Peyer's patch (tissue), 4 donors: ENCODE measurements at places on chromosomes 7 and 10. TPM values are rescaled to one million over a fixed set of nuclear protein-coding genes. Genes with fewer than 3 reads are reported as not detected.

DNA sequence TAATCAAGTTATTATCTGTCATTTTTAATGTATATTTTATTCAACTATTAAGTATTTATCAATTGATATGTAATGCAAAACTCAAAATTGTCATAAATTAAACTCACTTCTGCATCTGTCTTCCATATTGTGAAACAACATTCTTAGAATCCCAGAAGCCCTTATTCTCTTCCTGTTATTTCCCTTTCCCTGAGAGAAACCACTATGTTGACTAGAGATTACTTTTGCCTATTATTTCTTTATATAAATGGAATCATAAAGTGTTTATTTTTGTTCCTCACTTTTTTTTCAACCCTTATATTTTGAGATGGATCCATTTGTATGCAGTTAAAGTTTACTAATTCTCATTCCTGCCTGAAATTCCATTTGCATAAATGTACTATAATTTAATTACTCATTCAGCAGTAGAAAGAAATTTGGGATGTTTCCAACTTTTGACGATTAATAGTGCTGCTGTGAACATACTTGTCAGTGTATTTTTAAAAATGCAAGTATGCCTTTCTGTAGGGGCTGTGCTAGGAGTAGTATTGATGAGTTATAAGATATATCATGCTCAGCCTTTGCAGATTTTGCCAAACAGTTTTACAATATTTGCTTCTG, 211.2 kb downstream of the SEMA3D start:
- no peak for DNase-seq

GRCh38 chr7:153030976-153031375, 271.4 kb downstream of the ACTR3B start:
- no peak for DNase-seq

GRCh38 chr7:155644971-155645509, 579 bp downstream of the RBM33 start:
- peak; percentile 63 for DNase-seq

GRCh38 chr7:148688526-148688925, 10.2 kb upstream of the CUL1 start:
- no peak for DNase-seq

GRCh38 chr7:150738591-150739001, 1.4 kb downstream of the GIMAP5 start:
- no peak for DNase-seq

DNA sequence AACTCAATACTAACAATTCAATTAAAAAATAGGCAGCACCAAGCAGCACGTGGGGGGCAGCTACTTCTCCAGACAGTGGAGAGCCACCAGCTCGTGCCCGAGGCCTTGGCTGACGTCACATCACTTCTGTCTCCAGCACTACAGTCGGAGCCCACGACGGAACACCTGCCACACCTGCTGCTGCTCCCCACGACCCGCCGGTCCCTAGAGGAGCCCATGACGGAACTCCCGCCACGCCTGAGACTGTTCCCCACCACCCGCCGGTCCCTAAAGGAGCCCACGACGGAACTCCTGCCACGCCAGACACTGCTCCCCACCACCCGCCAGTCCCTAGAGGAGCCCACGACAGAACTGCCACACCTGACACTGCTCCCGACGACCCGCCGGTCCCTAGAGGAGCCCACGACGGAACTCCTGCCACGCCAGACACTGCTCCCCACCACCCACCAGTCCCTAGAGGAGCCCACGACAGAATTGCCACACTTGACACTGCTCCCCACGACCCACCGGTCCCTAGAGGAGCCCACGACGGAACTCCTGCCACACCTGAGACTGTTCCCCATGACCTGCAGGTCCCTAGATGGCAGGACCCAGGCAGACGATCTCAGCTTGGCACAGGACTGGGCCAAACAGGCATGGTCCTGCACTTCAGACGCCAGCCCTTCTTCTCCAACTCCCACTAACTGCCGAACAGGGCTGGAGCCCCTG, 258.0 kb downstream of the ELFN1 start:
- DNase-seq, result no peak

- DNase-seq, result peak; percentile 18
Observed at GRCh38 chr7:5284304-5285281, 1.9 kb downstream of the SLC29A4 start.

DNA sequence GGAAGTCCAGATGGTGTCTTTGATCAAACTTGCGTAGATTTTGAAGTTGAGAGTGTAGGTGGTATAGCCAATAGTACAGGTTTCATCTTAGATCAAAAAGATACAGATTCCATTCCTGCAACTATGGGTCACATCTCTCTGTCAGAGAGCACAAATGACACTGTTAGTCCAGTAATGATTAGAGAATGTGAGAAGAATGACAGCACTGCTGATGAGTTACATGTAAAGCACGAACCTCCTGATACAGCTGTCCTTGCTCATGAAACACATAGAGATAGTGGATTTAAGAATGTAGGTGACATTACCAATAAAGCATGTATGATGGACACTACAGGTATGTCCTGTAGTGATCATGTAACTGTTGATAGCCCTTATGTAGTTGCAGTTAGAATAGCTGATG, 59.1 kb downstream of the LOXL4 start:
- DNase-seq, result no peak

DNA sequence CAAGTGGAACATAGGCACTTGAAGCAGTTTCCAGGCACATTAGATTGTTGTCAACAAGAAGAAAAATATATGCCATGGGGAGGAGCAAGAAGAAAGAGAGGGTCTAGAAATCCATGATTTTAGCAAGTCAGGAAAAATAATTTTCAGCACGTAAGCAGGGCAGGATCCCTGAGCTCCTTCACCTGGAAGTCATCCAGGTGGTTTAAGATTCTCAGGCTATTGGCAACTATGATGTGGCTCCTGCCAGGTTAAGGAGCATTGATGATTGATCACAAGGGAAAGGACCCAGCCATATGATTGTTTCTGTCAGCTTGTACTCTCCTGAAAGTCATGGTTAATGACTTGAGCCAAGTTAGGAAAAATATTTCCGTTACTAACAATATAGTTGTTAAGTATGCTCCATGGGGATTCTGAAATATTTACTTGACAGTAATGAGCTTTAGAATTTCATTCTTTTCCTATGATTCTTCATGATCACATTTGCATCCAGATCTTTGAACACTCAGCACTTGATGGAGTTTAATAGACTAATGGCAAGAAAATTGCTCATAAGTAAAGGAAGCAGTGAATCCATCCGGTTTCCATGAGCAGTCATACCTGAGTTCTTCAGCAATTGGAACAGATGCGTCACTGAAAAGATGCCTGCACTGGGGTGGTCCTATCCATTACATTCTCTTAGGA, 209.1 kb downstream of the BICC1 start:
- DNase-seq, result no peak

- DNase-seq, result no peak
Observed at GRCh38 chr7:137715533-137715932, 131.2 kb downstream of the DGKI start.

- no peak for DNase-seq
Observed at GRCh38 chr10:105010411-105011121, 369.5 kb downstream of the SORCS3 start.

DNA sequence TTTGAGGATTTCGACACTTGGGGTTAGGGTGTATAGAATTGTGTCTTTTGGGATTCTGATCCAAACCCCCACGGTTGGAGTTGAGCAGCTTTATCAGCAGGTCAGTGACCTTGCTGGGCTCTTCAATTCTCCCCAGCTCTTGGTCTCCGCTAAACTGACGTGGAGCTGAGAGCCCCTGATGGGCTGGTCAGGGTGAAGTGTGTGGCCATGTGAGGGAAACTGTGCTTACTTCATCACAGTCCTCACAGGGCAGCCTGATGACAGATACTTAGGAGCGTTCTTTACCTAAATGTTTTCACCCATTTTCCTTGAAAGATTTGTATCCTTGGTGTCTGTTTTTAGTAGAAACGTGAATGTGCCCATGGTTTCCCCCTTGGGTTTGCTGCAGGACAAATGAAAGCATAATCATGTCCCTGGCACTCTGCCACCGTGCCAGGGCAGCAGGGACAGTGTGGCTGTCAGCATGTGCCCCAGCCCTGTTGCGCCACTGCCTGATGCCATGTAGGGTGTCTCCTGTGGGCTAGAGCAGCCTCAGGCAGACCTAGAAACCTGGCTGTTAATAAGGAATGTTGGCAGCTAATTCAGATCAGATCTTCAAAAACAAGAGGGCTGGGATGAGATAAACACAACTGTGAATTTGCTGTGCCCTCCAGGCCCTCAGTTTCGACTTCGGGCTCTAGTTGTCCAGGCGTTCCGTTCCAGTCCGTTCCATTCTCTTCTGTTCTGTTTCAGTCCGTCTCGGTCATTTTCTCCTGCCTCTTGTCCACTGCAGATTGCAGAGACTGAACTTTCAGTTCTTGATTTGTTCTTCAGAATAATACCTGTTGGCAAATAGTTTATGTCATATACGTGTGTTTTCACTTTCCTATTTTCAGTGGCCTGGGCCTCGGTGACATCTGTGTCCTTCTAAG, 96.8 kb downstream of the TRRAP start:
- DNase-seq, result no peak

- no peak for DNase-seq
Observed at GRCh38 chr10:95278061-95278988, 12.5 kb downstream of the PDLIM1 start.

- DNase-seq, result no peak
Observed at GRCh38 chr10:28801869-28802268, 124.5 kb downstream of the BAMBI start.

- no peak for DNase-seq
Observed at GRCh38 chr10:79024296-79024695, 44.5 kb upstream of the ZMIZ1 start.

DNA sequence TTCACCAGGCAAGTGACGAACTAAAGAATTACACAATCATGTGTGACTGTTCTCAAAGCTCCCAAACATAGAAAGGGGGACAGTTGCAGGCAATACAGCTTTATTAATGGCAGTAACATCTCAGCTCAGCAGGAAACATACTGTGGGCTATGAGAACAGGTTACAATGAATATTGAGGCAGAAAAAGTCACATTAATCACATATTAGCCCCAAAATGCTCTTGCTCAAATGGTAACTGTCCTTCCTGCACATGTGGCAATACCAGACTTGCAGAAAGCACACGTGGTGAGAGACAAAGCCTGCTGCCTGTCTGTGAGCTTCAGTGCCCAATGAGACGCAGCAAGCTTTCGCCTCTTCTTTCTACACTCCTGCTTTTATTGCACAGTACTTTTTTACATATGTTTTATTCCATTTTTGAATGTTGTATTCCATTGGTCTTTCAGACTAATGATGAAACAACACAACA, 104.9 kb upstream of the ACBD5 start:
- DNase-seq, result no peak

- no peak for DNase-seq
Observed at GRCh38 chr10:132436861-132437410, 39.9 kb downstream of the PWWP2B start.

- DNase-seq, result no peak
Observed at GRCh38 chr10:60816628-60817397, 38.5 kb downstream of the CDK1 start.

- DNase-seq, result no peak
Observed at GRCh38 chr7:138502023-138502767, 42.1 kb downstream of the TRIM24 start.

GRCh38 chr10:78960316-78960800, 108.4 kb upstream of the ZMIZ1 start:
- DNase-seq, result peak; percentile 71

- DNase-seq, result no peak
Observed at GRCh38 chr10:94193466-94193924, 169.2 kb downstream of the NOC3L start.

DNA sequence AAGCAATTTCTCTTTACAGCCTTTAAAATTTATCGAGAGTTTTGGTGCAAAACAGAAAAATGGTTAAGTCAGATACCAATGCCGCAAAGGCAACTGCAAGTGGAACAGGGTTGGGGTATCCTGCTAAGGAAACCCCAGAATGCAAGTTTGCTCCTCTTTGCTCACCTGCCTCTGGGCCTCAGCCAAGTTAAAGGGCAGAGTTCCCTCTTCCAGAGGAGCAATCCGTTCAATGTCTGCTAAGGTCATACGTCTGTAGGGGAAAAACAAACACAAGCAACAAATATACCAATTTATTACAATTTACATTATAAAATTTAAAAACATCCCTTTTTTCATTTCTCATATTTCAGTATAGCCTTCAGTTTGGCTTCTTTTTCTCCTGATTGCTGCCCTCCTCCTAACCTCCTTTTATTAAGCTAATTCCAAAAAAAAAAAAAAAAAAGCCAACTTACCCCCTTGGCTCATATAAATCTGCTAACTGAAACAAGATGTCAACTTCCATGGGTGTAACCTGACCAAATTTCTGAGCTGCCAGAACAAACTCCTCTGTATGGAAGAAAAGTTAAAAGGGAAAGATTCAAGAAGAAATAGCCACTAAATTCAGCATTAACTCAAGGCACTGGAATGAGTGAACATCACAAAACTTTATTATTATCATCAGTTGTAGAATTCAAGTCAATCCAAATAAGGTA, 132.6 kb downstream of the SLC25A13 start:
- DNase-seq, result no peak

DNA sequence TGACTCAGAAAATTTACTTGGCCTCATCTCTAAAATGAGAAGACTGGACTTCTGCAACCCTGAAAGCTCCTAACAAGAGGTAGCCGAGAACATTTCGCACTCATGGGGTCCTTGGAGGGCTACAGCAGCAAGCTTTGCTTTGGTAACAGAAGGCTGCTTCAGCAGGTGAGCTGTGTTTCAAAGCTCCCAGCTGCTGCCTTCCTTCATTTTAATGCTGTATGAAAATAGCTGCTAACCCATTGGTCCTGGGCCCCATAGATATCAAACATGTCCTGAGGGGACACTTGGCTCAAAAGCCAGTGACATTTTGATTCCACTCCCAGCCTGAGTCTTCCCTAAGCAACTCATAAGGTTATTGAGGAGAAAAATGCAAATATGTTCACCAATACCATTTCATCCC, 14.3 kb upstream of the MALSU1 start:
- DNase-seq, result no peak

DNA sequence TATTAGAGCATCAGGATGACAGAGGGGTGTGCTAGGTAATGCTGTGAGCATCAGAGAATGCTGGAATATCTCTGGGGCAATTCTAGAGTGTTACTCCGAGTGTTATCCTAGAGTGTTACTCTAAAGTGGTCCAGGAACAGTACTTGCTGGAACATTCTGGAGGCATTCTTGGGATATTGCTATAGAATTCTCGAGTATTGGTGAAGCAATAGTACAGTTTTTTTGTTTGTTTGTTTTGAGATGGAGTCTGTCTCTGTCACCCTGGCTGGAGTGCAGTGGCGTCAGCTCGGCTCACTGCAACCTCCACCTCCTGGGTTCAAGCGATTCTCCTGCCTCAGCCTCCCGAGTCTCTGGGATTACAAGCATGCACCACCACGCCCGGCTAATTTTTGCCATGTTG, 12.6 kb downstream of the SSC4D start:
- no peak for DNase-seq

- no peak for DNase-seq
Observed at GRCh38 chr7:8249121-8249520, 12.8 kb downstream of the ICA1 start.

PRRT4 gene
- not detected for total RNA-seq

PDK4 gene
- 188 TPM for total RNA-seq

PRLHR gene
- total RNA-seq, result not detected

CTTNBP2 gene
- total RNA-seq, result 3.1 TPM

HTRA1 gene
- 12.3 TPM for total RNA-seq

GATA3 gene
- total RNA-seq, result 5.8 TPM

INMT gene
- total RNA-seq, result 24.8 TPM

FBXL13 gene
- total RNA-seq, result 1.3 TPM

ADCYAP1R1 gene
- total RNA-seq, result 0.35 TPM

PLCE1 gene
- total RNA-seq, result 42.9 TPM

HSPB1 gene
- total RNA-seq, result 59.0 TPM

CPA1 gene
- total RNA-seq, result not detected

FXYD4 gene
- total RNA-seq, result not detected
